ENCODE measurements at places on chromosomes 1 and 21.
A peak's percentile ranks its signal among the peaks of the same experiment; 100 is the strongest.

- no peak for DNase-seq
These were observed 111.2 kb upstream of the LBR start for GRCh38 chr1:225539069-225539468.

- peak; percentile 46 for DNase-seq
These were observed 49.1 kb upstream of the CR2 start for GRCh38 chr1:207404849-207405525.

GRCh38 chr1:11925938-11926292 lies 312 bp downstream of the KIAA2013 start:
- DNase-seq, result no peak

DNA sequence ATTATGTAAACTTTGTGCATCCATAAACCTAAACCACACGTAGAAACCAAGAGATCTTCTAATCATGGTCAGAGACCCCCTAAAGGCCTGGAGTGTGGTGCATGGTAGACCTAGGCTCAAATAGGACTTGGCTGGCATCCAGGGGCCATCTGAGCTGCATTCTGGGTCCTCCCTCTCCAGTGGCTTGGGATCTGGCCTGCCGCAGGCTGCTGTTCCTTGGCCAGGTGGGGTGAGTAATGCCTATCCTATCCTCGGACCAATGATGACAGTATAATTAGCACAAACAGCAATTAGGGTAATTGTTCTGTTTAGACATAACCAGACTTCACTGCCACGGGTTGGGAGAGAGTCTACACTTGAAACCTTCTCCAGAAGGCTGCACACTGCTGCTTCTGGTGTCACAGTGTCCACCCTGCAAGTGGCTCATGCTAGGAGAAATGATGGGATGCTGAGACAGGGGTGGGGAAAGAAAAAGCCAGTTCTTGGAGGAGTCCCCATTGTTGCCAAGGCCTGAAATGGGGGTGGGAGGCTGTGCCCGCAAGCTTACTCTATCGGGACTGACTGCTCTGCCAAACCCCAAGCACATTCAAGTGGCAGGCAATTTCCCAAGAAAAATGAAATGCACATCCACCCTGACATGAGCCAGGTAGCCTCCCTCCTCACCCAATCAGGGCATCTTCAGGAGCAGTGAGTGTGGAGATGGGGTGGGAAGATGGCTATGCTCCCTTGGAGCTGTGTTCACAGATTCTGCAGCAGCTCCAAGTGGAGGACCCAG lies 12.5 kb upstream of the PKP1 start:
- no peak for DNase-seq

- no peak for DNase-seq
These were observed 27.5 kb downstream of the ATP1B1 start for GRCh38 chr1:169133801-169134502.

DNA sequence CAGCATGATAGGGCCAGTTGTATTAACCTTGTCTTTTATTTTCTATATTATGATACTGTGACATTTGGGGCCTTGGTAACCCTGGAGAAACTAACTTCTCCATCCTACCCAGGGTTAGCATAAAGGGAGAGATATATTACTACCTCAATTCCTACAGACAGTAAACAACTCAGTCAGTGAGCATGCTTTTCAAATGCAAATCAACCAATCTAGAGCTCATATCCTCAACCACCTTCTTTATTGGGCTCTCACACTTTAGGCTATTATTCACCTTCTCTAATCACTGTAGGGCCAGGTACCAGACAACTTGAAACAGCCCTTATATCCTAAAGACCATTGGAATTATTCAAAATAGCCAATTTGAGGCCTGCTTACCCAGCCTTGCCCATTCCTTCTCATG lies 477.6 kb downstream of the PTPRC start:
- no peak for DNase-seq

DNA sequence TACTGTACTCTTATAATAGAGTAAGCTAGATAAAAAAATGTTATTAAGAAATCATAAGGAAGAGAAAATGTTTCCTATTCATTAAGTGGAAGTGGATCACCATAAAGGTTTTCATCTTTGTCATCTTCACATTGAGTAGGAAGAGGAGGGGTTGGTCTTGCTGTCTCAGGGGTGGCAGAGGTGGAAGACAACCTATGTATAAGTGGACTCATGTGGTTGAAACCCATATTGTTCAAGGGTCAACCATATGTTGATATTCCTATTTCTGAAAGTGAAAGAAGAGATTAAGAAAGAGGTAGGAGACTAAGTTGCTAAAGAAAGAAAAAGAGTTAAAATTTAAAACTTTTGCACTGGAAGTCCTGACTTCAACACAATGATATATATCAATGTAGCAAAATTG lies 4.9 kb upstream of the ZP4 start:
- DNase-seq, result no peak

GRCh38 chr1:35887508-35887907 lies 4.5 kb downstream of the AGO1 start:
- DNase-seq, result no peak

DNA sequence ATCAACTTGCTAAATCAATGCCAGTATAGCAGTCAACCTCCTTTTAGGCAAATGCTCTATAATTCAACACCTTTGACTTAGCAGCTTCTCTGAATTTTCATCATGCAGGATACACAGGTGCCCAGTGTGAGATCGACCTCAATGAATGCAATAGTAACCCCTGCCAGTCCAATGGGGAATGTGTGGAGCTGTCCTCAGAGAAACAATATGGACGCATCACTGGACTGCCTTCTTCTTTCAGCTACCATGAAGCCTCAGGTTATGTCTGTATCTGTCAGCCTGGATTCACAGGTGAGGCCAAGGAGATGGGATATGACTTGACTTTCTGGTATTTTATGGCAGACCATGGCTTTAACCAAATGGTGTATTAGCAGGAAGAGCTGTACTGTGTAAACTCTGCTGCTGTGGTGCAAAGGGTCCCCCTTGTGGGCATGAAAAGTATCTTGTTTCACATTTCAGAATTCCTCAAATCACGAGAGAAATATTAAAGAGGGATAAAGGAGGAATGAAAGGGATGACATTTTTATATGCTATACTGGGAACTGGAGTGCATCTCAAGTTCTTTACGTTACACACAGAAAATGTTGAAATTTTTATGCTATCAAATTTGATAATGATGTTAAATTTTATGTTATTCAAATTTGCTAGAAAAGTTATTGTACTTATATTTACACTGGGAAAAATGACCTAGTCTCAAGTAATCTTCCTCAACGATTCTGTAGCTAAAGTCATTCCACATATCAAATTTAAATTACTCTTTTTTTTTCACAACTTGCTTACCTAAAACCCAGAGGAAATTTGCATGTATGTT lies 88.9 kb downstream of the CRB1 start:
- DNase-seq, result peak; percentile 35

- no peak for DNase-seq
These were observed 24.2 kb upstream of the CR2 start for GRCh38 chr1:207429963-207430362.

DNA sequence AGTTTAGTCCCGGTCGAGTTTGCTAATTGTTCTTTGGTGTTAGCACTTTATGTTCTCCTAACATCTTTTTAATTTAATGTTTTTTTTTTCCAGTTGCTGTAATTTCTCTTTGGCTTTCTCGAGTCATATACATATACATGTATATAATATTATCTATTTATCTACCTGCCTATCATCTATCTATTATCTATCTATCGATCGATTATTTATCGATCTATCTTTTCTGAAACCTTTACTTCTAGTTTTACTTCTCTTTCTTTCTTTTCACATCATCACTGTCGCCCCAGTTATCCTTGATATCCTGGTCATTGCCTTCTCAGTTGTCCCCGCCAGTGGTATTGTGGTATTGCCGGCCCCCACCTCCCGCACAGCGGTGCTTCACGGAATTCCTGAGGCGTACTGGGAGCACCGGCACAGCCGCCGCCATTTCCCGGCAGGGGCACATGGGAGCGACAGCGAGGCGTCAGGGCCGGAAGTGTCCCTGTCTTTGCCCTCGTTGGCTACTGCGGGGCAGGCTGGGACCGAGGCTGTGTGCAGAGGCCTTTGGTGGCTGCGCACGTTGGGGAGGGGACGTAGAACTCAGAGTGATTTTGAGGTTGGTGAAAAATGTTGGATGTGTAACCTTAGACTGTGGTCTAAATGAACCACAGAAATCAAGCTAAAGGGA lies 101.1 kb downstream of the NUF2 start:
- no peak for DNase-seq

DNA sequence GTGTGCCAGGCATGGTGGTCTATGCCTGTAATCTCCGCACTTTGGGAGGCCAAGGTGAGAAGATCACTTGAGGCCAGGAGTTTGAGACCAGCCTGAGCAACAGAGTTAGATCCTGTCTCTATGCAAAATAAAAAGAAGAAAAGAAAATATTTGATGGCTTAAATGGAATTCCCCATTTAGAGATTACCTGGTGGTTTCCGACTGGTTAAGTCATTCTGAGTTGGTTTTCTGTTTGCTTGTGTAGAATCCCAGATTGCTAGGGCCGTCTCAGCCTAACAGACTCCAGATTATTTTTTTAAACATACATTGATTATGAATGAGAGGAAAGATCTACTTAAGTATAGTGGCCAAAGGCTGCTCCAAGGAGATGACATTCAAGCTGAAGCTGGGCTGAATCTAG lies 22.9 kb upstream of the LY9 start:
- no peak for DNase-seq

GRCh38 chr1:223229756-223230155 lies 86.7 kb upstream of the TLR5 start:
- DNase-seq, result no peak

DNA sequence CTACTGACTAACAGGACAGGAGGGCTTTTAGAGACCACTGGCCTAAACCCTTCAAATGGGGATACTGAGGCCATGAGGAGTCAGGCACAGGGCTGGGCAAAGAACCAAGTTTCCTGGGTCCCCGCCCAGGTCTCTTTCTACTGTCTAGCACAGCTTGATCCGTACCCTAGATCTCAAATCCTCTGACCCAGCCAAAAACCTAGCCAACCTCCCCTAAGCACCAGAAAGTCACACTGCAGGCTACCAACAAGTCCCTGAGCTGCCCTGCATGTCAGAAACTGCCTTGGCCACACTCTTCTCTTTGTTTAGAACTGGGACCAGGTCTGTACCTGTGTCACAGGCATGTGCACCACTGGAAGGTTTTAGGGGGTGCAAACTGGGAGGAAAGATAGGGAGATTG lies 33.6 kb downstream of the AHDC1 start:
- no peak for DNase-seq

- DNase-seq, result no peak
These were observed 7.6 kb downstream of the CLSTN1 start for GRCh38 chr1:9816199-9816598.

DNA sequence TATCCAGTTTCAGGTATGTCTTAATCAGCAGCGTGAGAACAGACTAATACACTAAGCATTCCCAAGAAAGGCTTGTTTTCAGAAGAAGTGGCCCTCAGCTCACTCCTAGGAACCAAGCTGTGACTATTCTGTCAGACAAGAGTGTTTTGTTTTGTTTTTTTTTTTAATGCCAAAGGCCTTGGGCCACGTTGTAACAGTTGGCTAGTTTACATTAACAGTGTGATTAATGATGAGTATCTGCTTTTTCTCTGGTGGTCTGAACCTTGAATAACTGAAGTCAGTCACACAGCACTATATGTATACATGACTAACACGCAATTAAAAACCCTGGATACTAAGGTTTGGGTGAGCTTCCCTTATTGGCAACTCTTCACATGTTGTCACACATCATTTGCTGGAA lies 21.9 kb downstream of the DPYD start:
- DNase-seq, result no peak

- DNase-seq, result no peak
These were observed 24.5 kb upstream of the LRRC8C start for GRCh38 chr1:89608319-89608983.

- DNase-seq, result no peak
These were observed 2.2 kb upstream of the G0S2 start for GRCh38 chr1:209672705-209673630.

DNA sequence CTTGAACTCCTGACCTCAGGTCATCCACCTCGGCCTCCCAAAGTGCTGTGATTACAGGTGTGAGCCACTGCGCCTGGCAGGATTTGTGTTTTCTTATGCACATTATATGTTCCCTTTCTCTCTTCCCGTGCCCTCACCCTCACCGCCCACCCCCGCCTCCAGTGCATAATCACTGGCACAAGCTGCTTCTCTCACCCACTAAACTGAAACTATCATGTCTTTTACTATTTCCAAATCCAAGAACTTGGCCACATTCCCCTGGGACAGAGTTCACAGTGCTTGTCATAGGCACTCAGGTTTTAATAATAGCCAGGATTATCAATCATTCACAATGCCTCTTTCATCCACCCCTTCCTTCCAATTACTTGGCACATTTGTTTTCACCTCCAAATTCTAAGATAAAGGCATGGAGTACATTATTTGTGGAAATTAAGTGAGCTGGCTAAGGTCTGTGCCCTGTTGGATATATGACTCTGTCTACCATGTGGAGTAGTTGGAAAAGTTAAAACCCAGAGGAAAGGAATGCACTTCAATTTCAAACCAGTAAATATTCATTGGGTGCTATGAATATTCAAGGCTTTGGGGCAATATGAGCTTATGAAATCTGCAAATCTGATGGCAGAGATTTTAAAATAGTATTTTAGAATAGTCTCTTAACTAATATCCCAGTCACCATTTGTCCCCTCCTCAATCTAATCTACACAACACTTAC lies 17.6 kb upstream of the MAPKAPK2 start:
- DNase-seq, result no peak

- DNase-seq, result no peak
These were observed 28.7 kb upstream of the PAPPA2 start for GRCh38 chr1:176434234-176434633.

DNA sequence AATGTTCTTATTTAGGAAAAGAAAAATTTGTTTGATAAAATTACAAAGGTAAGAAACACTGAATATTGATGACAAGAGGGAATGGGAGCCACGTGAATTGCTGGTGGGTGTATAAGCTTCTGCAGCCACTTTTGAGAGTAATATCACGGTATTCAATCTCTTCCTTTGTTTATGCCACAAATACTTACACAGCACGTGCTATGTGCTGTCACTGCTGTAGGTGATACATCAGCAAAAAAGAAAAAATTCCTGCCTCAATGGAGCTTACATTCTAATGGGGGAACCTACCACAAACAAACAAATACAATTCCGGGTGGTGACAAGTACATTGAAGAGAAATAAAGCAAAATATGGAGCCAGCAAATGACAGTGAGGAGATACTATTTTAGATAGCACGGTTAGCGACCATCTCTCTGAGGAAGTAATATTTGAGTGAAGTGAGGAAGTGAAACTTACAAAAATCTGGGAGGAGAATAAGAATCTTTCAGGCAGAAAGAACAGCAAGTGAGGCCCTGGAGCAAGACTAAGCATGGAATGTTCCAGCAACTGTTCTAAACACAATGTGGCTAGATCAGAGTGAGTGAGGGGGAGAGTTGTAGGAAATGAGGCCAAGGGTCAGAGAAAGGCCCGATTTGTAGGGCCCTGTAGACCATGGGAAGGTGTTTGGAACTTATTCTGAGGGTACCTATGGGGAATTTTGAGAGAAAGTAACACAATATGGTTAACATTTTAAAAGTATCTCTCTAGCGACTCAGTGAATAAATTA lies 2.6 kb upstream of the FCRLB start:
- no peak for DNase-seq

GRCh38 chr1:156356875-156357534 lies 12.0 kb upstream of the RHBG start:
- peak; percentile 86 for DNase-seq

Measured in NCI-H774 (cell line).